EH (cell line): ENCODE measurements at places on chromosomes 4 and X.

DNA sequence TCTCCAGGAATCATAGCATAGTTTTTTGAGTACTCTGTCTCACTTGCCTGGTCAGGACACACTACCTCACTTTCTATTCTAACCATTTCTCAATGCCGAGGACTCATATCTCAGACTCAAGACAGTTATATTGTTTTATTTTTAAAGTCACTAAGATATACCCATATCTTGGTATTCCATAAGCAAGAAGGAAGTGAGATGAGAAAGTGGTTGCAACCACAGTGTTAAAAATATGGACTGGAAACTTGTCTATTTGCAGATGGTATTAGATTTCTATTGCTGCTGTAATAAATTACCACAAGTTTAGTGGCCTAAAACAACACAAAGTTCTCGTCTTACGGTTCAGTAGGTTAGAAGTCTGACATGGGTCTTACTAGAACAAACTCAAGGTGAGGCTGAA, 344.8 kb upstream of the MAGEB2 start:
- DNase-seq, result no peak

- peak; percentile 66 for DNase-seq
Measured at GRCh38 chrX:69128588-69128987, 36.7 kb downstream of the PJA1 start.

GRCh38 chr4:101451086-101451485, 103.8 kb upstream of the PPP3CA start:
- DNase-seq, result no peak

- no peak for DNase-seq
Measured at GRCh38 chrX:52811065-52811625, at the start of gene XAGE5. Gene XAGE5 (plus strand): TSS chrX:52811287. CDS start chrX:52812567, 1,280 bp downstream.

DNA sequence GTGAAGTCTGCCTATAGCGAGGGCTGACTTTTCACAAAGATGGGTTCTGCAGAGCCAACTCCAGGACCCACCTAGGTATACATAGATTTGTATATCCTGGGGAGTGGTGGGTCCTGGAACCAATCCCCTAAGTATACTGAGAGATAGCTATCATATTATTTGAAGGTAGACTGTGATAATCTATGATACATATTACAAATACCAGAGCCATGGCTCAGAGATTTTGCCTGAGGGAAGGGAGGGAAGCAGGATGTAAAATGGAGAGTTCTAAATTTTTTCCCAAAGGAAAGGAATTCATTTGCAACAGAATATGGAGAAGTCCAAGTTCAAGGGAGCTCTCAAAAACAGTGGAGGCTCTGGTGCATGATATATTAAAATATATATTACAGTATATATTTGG, 7.2 kb downstream of the TCEAL3 start:
- peak; percentile 79 for DNase-seq
